ENCODE measurements at places on chromosomes 2 and 18.

DNA sequence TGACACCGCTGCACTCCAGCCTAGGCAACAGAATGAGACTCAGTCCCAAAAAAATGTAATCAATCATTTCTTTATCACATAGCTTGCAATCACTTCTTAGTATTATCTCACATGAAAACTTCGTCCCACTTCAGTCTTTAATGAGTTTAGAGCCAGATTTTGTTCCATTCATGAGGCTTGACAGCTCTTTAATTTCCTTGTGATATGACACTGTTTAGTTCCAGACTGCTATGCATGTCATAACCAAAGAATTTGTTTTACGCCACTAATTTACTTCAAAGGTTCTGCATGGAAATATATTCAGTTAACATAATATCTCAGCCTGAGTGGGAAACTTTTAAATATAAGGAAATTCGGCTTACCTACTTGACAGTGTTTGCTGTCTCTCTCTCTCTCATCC is 113.1 kb downstream of the ZNF532 start:
- DNase-seq = no peak

DNA sequence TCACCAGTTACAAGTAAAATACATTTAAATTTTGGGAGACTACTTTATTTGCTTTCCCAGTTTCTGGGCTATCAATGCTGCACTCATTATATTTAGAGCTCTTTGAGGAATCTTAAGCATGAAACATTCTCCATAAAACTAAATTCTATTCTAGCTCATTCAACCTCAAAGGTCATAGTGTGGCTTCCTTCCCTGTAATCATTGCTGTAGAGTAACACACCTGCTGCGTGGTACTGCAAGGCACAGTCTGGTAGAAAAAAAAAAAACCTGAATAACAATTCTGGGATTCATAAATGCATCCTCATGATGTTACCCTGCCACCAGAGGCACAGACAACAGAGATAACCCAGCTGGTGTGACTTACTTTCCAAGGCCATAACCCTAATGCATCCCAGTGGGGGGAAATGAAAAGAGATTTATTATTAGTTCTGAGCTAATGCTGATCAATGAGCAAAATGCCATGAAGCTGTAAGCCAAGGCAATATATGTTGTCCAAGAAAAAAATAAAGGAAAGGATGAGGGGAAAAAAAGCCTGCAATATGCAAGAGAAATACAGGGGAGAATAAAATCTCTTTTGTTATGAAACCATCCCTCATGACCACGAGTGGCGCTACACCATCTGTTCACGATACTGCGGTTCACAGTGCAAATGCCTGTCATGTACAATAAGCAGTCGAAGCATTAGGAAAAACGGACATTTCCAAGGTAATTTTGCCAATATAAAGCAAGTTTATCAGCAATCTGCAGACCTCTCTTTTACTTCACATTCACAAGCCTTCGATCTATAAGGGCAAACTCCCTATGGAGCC is 1481.6 kb upstream of the PIK3C3 start:
- no peak for DNase-seq

- DNase-seq = no peak
Measured at GRCh38 chr2:71001981-71002570, 7.4 kb upstream of the TEX261 start.

GRCh38 chr18:59917422-59917821 is 17.6 kb downstream of the PMAIP1 start:
- peak; percentile 80 for DNase-seq

- DNase-seq = peak; percentile 65
Measured at GRCh38 chr18:29753379-29753778, 1289.2 kb downstream of the DSC3 start.

DNA sequence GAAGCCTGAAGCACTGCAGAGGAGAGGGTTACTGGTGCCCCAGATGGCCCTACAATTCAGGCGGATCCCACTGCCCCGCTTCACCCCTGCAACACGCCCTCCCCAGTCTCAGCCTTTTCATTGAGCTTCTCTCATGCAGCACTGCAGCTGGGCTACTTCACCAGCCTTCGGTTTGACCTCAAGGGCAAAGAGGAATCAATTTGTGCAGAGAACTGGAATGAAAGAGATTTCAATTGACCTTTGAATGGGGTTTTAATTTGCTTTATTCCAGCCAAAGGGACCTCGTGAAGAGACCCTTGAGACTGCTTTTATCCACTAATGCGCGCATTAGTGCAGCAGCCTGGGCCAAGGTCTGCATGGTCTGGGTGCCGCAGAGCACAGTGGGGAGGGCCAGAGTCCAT is 8.8 kb upstream of the POMC start:
- no peak for DNase-seq

- DNase-seq = no peak
Measured at GRCh38 chr2:115389898-115390565, 947.6 kb downstream of the DPP10 start.

GRCh38 chr2:149039213-149039724 is 770 bp downstream of the LYPD6B start:
- DNase-seq = no peak

DNA sequence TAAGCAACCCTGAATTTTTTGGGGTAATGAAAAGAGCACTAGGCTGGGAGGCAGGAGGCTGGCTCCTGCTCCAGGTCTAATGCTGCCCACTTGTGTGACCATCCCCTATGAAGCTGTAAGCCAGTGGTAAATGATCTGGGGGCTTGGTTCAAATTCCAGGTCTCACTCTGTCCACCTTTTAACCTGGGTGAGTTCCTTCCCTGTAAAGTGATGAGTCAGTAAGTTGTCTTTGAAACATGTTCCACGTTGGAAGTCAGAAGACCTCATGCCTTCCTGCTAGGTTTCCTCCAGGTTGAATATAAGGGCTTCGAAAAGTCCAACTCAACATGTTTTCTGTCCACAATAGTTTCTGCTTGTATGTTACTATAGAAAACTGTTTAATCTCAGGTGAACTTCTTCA is 160.9 kb upstream of the MYT1L start:
- no peak for DNase-seq

GRCh38 chr2:154331784-154332183 is 366.7 kb upstream of the KCNJ3 start:
- no peak for DNase-seq

DNA sequence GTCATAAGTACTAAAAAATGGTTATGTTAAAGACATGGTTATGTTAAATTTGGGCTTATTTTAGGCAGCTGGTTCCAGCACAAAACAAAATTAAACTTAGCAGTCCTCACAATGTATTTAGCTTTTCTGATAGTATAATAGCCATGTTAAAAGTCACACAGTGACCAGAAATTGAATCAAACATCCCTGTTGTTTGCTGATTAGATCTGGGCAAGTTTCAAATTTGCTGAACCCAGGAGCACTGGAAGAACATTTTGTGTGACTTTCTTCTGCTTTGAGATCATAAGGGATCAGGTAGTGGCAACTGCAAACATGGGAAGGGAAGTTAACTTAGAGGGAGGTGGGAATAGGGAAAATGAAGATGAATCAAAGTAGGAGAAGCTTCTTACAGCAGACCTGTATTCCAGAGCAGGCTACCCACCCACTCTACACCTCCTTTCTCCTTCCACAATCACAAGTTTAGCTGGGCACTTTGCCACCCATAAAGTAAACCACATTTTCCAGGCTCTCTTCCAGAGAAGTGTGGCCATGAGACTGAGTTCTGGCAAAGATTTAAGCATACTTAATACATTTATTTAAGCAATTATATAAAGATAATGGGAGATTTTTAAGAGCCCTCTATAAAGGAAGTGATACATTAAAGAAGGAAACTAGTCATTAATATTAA is 616.1 kb upstream of the LRATD1 start:
- DNase-seq = no peak

DNA sequence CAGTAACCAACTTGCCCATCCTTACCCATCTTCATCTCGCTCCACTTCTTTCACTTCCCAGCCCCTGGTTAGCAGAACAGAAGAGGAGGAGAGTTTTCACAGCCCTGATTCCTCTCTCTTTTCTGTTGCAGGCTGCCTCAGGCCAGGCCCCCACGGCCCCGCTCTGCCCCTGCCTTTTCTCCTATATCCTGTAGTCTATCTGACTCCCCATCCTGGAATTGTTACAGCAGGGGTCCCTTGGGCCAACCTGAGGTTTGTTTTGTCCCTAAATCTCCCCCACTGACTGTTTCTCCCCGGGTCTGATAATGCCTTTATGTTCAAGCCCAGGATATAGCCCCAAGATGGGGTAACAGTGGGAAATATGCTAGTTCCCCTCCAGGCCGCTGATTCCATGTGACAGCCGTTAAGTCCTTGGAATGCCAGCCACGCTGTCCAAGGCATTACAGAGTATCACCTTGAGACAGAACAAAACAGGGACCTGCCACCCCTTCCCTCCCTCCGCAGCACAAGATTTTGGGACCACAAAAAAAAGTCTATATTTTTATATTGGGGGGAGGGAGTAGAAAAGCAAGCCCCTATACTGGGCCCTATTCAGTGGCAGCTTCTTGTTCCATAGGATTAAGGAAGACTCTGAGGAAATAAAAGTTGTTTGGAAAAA is 1.4 kb downstream of the OST4 start:
- no peak for DNase-seq

- DNase-seq = no peak
Measured at GRCh38 chr2:28768422-28768821, 16.8 kb downstream of the PPP1CB start.

GRCh38 chr2:218839430-218839829 is 7.8 kb upstream of the PRKAG3 start:
- peak; percentile 49 for DNase-seq

- DNase-seq = peak; percentile 31
Measured at GRCh38 chr2:219560037-219560892, 11.1 kb downstream of the OBSL1 start.

GRCh38 chr2:158921599-158922408 is 46.6 kb upstream of the TANC1 start:
- no peak for DNase-seq

DNA sequence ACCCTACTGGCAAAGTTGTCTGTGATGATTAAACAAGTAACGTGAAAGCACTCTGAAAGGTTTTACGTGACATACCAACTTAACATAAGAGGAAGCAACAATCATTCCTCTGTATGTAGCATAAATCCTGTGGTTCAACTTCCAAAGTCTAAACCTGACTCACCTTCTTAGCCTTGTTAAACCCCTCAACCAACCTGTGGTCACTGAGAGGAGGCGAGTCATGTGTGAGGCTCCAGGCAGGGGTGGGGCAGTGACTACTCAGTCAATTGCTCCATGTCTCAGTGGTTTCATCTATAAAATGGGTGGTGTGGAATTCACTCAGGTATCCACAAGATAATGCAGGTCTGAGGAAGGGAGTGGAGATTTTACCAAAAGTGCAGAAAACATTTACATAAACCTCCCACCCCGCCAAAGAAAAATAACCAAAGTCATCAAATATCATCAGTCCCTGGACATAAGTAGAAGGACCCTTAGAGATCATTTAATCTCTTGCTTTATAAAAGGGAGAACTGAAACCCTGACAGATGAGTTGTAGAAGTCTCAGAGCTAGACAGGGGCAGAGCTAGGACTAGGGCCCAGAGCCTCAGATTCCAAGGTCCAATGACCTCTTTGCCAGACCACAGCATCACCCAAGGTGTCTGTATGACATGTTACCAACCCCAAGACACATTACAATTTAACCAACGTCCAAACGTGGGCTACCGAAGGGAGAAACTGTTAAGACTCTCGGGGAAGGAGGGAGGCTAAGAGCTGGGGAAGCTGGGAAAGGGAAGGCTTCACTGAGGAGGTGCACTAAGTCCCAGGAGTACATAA is 3.7 kb upstream of the PCBP1 start:
- peak; percentile 95 for DNase-seq

DNA sequence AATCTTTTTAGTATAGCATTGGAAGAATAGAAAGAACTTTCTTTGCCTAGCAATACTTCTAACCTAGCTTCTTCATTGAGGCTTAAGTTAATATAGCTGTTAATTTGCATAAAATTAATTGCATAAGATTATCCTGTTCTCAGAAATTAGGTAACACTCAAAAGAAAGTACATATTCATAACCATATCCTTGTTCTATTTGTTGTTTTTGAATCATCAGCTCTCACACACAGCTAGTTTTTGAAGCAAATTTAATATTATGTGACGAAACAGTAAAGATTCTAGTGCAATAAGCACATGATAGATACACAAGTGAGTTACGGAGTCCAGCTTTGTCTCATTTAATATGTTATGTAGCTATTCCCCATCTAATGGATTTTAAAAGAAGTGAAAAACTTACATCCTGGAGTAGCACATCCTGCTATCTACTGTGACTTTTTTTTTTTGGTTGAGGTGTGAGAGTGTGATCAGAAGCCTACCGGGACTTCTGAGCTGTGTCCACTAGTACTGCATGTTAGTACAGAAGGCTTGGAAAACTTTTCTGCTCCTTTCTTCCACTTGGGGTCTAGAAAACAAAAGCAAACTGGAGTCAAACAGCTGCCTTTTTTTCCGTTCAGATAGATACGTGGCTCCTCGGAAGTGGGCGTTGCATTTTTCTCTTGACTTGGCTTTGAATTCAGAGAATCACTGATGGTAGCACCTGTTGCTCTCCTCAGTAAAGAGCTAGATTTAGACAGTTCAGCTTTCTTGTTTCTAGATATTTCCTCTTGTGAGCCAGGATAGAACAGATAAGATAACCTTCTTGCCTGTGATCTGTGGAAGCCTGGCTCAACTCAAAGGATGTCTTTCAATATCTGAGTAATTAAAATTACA is 27.2 kb downstream of the KDM3A start:
- no peak for DNase-seq

- DNase-seq = peak; percentile 97
Measured at GRCh38 chr2:144099780-144100377, 420.0 kb downstream of the ZEB2 start.

DNA sequence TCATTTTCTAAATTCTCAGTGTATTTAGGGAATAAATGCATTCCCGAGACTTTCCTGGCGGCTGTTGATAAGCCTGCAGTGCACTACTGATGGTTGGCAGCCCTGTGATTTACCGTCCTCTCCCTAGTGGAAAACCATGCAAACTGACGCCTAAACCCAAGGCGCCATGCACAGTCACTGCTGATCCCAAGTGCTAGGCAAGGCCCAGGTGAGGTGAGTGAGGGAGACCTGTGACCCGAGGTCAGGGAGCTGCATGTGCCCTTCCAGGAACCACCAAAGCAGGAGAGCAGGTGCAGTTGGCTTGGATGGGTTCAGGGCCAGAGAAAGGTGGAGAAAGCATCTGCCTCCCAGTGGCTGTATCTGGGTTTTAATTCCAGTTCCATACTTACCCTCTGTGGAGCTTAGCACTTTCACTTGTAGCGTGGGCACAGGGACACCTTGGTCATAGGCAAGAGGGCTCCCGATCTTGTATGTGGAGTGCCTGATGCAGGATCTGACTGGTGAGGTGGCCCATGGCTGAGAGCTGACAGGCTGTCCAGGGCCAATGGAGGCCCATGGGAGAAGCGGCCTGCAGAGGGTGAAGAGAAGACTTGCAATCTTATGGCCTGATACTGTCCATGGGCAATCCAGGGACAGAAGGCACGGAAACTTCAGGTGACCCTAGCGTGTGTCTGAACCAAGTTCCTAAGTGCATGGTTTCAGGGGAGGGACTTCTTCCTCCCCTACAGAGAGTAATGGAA is 131.3 kb downstream of the SH3RF3 start:
- DNase-seq = no peak

GRCh38 chr2:158677542-158677941 is 117.6 kb upstream of the DAPL1 start:
- no peak for DNase-seq
